Stimulated activated CD4-positive, alpha-beta T cell treated with anti-CD3 and anti-CD28 coated beads, TNF-alpha, amount 100 ng/mL, for 4 hours (primary cell): ENCODE measurements at places on chromosomes 2 and 18.

GRCh38 chr2:153028626-153029025 is 310.2 kb downstream of the ARL6IP6 start:
- DNase-seq, result no peak

- no peak for DNase-seq
These were observed 22.7 kb downstream of the TRAPPC8 start for GRCh38 chr18:31920277-31920676.

GRCh38 chr18:39591649-39592048 is 2026.1 kb upstream of the CELF4 start:
- no peak for DNase-seq

GRCh38 chr2:170598067-170598395 is 117.1 kb upstream of the SP5 start:
- no peak for DNase-seq

GRCh38 chr2:32231959-32232358 is 32.7 kb downstream of the NLRC4 start:
- DNase-seq, result no peak

DNA sequence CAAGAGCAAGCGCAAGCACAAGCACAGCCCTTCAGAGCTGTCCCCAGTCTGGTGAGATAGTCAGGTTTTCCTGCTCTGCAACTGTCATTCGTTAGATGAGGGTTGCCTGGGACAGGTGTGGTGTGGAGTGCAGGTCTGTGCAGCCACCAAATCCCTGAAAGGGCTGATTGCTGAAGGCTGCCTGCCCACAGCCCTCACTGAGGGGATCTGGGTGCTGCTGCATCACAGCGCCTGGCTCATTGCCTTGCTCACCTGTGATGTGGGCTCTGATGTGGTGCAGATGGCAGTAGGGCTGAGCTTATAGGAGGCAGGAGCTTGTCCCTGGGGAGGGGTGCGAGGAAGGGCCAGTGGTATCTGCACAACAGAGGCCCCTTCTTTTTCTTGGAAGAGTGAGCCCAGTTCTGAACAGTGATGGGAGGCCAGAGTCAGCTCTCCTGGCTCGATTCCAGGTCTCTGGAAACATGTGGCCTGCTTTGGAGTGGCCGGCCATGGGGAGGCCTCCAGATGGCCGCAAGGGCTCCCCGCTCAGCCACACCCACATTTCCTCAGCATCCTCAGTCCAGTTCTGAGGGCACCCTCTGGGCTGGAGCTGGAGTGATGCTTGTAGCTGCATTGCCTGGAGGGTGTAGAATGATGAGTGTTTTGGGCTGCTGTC is 11.4 kb downstream of the UBE2F start:
- DNase-seq, result no peak

DNA sequence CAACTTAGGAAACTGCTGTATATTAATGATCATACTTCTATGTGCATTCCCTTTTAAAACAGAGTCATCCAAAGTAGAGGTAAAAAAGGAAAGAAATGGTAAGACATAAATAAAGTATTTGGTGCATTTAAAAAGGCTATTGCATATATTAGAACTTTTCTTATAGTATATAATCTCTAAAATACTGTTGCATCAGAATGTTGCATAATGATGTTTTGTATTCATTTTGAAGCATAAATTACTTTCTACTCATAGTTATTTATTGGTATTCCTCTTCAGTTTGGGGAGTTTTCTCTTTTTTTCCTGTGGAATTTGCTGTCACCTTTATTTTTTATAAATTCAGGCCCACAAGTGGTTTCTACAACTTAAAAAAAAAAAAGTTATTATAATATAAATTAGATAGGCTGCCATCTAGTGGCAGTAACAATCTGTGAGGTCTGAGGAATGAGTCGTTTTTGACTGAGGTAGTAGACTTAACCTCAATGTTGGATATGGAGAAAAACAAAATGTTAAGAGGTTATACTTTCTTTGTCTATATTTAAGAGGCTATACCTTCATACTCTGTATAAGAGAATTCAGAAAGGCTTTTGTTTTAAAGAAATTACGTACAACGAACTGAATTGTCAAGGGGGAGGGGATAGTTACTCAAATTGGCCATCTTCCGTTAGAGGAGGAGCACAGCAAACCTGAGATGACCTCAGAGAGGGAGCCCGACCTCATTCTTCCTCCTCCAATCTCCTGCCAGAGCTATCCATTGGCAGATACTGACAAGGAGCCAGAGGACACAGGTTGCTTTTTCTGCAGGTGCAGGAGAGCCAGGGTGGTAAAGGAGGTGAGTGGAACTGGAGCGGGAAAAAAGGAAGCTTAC is 23.8 kb downstream of the ANKAR start:
- no peak for DNase-seq

- DNase-seq, result no peak
These were observed 99.3 kb upstream of the TMEM18 start for GRCh38 chr2:776487-776886.

GRCh38 chr2:24117902-24118301 is 5.2 kb downstream of the PFN4 start:
- DNase-seq, result no peak

DNA sequence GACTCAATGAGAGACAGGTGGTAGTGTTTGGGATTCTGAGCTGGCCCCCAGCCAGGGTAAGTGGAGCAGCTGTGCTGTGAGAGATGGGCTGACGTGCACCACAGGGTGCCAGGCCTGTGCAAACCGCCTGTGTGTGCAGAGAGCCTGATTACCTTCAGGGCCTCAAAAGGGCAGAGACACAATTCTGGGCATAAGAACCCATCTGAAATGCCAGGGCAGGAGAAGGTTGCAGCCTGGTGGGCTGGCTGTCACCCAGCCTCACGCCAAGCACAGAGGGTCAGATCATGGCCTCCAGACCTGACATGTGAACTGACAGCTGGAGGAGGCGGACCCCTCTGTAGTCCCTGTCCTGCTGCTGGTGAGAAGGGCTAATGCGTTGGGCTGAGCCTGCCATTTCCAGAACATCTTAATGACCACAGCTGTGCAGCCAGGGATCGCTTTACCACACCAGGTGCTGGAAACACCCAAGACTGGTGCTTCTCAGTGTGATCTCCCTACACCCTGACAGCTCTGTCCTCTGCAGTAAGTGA is 100.9 kb downstream of the ARL4C start:
- DNase-seq, result no peak

GRCh38 chr2:200618590-200619021 is 32.8 kb downstream of the AOX1 start:
- no peak for DNase-seq

- no peak for DNase-seq
These were observed 286.8 kb downstream of the ARL6IP6 start for GRCh38 chr2:153005071-153005730.

DNA sequence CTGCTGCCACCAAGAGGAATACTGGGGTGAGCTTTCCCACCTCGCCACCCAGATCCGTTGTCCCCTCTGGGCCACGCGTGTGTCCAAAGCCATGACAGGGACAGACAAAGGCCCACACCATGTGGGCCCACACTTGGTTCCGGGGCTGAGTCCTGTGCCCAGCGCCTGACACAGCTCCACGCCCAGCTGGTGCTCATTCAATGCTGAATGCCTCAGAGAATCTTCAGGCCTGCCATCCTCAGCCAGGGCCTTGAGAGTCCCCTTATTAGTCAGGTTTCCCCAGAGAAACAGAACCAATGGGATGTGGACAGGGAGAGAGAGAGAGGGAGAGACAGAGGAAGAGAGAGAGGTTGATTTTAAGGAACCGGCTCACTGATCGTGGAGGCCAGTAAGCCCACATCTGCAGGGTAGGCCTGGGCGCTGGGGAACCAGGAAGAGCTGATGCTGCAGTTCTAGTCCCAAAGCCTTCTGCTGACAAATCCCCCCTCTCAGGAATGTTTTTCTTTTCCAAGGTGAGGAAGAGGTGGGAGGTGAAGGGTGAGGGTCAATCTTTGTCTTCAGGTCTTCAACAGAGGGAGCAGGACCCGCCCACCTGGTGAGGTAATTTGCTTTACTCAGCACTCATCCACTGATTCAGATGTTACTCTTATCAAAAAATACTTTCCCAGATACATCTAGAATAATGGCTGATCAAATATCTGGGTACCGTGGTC is 10.2 kb upstream of the SPATA3 start:
- no peak for DNase-seq

- no peak for DNase-seq
These were observed 788.1 kb downstream of the TRIB2 start for GRCh38 chr2:13504808-13505207.

DNA sequence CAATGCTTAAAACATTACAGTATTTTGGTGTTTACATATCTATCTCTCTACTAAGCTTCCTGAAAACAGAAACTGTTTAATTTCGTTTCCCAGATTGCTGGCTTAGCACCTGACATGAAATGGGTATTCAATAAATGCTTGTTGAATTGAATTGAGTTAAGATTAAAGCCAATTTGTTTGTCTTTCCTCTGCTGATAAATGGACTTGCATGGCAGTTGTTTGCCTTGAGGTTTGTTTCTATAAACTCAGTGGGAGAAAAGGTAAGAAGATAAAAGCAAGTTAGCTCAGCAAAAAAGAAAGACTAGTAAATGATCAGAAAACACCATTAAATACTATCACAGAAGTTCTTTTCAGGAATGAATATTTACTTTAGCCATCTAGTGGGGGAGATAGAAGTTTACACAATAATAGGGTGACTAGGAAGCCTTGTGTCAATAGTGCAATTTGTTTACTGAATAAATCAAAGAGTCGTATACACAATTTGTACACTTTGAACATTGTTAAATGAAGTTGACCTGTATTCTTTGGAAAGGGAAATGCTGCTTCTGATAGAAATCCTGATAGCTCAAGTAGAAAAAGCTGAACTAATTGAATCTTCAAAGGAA is 754.5 kb upstream of the FAM98A start:
- no peak for DNase-seq

DNA sequence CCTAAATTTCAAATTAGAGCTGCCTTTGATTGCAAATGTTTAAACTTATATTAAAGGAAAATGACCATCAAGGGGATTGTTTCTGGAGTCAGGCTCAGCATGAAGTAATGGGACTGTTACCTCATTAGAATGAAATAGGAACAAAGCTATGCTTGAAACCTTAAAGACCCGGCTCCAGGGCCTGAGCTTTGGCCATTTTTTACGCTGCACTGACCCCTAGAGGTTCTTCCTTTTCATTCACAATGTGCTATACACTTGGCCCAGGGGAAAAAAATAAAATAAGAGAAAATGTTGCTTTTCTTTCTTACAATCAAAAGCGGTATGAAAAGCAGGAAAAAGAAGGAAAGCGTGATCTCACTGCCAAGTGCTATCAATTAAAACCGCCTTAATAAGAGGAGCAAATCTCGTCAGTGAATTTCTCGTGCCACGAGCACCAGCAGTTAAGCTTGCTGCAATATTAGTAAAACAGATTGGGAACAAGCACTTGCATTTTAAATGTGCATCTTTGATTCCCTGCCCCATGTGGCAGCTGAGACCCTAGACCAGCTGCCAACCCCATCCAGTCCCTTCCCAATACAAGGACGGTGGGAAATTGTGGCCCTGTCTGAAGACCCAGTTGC is 96.6 kb downstream of the MBD2 start:
- no peak for DNase-seq

DNA sequence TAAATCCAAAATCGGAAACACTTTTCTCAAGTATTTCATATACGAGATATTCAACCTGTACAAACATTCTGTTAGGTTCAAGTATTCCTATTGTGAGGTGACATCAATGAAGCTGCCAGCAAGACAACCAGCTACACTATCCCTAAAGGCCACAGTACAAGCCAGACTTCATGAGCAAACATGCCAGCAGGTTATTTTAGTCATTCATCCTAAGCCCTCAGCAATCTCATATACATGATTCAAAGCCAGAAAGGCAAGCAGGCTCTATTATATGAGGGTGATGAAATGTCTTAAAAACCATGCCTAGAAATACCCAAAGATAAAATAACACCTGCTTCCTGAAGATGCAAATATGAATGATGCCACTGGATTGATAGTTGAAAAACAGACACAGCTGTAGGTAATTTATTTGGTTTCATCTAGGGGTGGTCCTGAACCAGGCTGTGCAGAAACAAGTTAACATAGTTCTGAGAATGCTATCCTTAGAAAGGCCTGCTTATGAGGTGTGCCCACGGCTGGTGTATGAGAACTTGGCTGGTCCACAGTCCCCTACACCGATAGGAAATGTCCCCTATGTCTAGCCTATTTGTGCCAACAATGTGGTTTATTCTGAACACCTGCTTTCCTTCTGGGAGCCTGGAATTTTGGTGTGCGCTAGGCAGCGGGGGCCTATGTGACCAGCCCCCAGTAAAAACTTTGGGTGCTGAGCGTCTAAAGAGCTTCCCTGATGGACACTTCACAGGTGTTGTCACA is 48.2 kb upstream of the KIDINS220 start:
- DNase-seq, result no peak

DNA sequence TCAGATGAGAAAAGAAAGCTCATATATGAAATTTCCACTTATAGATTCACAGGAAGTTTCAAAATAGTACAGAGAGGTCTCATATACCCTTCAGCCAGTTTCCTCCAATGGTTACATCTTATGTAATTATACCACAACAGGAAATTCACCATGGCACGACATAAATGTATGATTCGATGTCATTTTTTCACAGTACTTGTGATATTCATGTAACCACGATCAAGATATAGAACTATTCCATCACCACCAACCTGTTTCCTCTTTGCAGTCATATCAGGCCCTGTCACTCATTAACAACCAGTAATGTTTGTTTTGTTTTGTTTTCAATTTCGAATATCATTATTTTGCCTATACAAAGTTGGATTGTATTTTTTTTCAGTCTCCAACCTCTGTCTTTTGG is 314.3 kb upstream of the POU3F3 start:
- no peak for DNase-seq

GRCh38 chr2:222563106-222563718 is 92.7 kb downstream of the FARSB start:
- no peak for DNase-seq

GRCh38 chr18:64202210-64202836 is 53.4 kb upstream of the LINC00305 start:
- no peak for DNase-seq

GRCh38 chr2:200741468-200742202 is 70.1 kb upstream of the BZW1 start:
- DNase-seq, result no peak

GRCh38 chr2:241317391-241317790 is 1.7 kb downstream of the SEPTIN2 start:
- DNase-seq, result no peak

- DNase-seq, result no peak
These were observed 5.5 kb upstream of the RMDN2 start for GRCh38 chr2:37919631-37920032.

DNA sequence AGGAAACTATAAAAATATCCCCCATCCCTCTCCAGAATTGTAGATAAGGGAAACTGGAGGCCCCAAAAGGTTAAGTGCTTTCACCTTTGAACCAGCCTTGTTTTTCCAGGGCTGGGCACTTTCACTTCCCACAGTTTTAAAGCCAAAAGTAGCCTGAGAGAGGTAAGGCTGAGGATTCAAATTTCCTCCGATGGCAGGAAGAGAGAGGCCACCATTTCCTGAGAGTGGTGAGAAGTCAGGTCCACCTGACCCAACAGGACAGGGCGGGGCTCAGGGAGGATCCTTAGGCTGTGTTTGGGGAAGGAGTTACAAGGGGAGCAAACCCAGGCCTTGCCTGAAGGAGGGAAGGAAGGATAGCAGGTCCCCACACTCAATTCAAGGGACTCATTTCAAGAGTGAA is 4.7 kb upstream of the TEX261 start:
- no peak for DNase-seq

GRCh38 chr2:205692104-205692503 is 9.8 kb downstream of the NRP2 start:
- no peak for DNase-seq
